Right cardiac atrium (tissue), 5 donors: ENCODE measurements at places on chromosomes 12 and 14. TPM values are rescaled to one million over a fixed set of nuclear protein-coding genes. Genes with fewer than 3 reads are reported as not detected.

The GPR84 gene
- 0.20 TPM for polyA plus RNA-seq

The PROX2 gene
- not detected for polyA plus RNA-seq

The AQP6 gene
- 0.32 TPM for polyA plus RNA-seq

The HSPB8 gene
- 567 TPM for polyA plus RNA-seq

The CLEC4D gene
- polyA plus RNA-seq = not detected

The KCNJ8 gene
- polyA plus RNA-seq = 25.7 TPM

The KRT82 gene
- polyA plus RNA-seq = not detected

The C12orf50 gene
- polyA plus RNA-seq = not detected

DNA sequence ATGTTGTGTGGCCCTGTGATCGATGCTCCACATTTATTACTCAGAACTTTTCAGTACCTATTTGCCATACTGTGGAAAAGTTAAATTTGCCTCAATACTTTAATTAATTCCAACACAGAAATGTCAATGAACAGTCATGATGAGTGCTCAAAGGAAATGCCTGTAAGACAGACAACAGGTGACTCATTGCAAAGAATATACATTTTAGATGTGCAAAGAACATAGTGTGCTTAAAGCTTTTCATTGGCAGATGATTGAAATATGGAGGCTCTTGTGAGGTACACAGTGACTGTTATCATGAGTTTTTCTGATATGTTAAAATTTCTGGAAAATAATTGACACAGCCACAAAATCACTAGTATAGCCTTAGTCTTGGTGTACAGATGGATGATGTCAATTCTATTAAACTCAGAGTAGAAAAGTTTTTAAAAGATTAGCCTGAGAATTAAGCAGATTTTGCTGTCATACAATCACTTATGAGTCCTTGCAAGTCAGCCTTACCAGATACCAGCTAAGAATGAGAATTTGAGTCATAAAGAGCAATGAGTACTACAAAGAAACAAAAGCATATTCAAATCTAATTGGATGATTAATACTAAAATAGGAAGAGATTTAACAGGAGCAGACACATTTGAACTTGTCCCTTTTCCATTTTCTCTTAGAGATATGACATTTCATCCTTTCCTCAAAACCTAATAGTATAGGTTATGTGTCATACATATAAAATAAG, 544.1 kb downstream of the KCNH5 start:
- no peak for DNase-seq

- no peak for DNase-seq
These were observed 14.0 kb downstream of the RTRAF start for GRCh38 chr14:52003324-52003723.

GRCh38 chr14:63308723-63309317, 9.9 kb downstream of the GPHB5 start:
- DNase-seq = no peak

DNA sequence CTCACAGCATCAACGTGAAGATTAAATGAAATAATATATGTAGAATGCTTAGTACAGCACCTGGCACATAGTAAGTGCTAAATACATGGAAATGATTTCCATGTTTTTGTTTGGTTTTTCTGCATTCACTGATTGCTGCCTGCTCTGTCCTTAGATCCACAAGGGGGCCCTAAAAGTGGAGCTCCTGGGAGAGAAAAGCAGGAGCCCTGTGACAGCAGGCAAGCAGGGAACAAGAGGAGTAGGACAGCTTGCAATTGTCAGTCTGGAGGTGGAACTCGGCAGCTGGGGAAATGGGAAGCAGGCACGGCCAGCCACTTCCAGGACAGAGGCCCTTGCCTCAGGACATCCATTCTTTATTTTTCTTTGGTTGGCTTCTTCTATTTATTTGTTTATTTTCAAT, 292.9 kb downstream of the BMP4 start:
- DNase-seq = peak; percentile 18

DNA sequence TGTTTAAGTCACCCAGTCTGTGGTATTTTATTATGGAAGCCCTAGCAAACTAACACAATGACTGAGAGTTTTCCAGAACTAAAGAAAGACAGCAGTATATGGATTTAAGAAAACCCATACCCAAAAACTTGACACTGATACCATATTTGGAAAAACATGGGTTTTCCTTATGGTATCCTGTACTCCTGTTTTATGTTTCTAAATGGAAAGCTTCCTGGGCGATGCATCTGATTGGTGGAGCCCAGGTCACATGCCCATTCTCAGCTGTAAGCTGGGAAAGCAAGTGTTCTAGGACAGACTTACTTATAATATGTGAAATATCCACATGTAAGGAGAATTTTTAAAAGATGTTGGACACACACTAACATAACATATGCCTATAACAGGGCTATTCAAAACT, 4.5 kb upstream of the RNASE4 start:
- DNase-seq = peak; percentile 43

DNA sequence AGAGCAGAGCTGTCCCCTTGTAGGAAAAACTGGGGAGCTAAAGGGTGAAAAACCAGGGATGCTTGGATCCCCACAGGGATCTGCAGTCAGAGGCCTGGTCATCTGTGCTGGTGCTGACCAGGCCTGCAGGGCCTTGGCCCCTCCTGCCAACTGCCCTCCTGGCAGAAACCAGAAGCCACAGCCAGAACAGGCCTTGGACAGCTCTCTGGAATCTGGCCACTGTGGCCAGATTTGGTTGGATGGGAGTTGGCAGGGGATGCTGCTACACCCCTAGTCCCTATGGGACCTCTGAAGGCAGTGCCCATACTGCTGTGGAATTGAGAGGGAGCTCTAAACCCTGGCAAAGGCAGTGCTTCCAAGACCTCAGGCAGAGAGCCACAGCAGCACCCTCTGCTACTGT, 9.2 kb upstream of the GPX2 start:
- peak; percentile 48 for DNase-seq

DNA sequence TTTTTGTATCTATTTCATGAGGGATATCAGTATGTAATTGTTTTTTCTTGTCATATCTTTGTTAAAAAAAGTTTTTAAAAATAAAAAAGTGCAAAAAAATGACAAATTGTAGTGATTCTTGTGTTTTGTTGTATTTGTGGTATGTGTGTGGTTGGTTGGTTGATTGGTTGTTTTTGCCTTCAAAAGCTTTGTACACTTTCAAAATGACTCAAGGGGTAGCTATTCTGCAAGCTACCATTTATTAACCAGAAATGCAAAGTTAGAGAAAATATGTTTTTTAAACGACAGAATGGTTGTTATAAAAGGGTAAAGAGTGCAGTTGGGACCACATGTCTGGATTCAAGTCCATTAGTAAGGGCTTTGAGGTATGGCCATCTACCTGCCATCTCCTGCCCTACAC, 119.3 kb downstream of the SLC35F4 start:
- no peak for DNase-seq

GRCh38 chr14:76880449-76880848, 54.2 kb downstream of the LRRC74A start:
- DNase-seq = no peak

DNA sequence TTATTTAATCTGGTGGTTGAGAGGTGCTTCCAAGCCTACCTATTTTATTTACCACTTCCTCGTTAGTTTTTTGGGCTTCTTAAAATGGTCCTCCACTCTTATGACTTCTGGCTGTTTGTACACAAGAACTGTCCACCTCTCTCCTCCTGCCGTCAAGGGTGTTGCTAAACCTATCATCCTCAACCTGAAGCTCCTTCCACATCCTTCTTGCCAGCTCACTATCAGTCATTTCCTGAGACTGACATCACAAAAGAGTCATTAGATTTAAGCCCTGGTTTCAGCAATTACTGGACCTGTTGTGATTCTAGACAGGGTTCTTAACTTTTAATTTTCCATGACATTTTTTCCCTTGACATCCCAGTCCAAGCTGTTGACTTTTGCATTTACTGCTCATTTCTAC, 91.9 kb downstream of the BICD1 start:
- DNase-seq = no peak

- no peak for DNase-seq
These were observed 751.3 kb downstream of the SLC6A15 start for GRCh38 chr12:84161296-84161695.

DNA sequence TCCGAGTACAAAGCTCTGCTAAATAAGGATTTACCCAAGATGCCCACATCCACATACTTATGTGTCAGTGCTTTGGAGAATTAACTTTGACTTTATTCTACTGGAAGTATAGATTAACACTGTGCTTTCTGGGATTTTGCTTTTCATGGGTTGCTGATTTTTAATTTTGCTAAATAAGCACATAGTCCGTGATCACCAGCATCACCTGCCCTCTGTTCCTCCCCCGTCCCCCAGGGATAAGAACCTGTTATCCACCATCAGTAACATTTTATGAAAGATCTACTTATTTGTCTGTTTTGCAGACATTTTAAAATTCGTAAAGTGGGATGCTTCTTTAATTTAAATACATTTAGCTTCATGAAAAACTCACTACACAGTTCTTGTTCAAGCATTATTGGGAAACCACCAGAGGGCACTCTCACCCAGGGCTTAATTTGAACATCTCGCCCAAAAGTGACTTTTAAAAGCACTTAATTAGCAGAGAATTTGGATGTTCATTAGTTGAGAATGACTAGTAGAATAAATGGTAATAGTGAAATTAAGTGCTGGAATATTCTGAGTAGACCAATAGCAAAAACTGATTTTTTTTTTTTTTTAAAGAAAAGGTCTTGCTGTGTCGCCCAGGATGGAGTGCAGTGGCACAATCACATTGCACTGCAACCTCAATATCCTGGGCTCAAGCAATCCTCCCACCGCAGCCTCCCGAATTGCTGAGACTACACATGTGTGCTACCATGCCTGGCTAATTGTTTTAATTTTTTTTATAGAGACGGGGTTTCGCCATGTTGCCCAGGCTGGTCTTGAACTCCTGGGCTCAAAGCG, 35.7 kb downstream of the MRPL42 start:
- DNase-seq = no peak

DNA sequence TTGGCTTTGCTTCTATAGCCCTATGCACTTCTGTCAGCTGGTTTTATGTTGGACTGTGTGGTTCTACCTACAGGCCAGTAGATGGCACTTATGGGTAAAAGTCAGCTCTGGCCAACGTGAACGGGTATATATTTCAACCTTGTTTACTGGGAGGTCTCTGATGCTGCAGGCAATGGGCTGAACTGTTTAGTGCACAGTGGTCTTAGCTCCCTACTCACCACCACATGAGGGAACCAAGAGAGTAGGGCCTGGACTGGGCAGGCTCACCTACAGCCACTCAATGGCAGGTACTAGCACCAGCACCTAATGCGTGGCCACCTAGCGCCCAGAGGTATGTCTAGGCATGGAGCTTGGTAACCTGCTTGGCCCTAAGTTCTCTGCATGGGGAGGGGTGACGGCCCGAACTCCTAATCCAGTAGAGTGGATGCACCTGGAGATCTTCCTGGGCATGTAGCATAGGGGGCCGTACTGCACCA, 481.8 kb downstream of the TMEM117 start:
- DNase-seq = no peak

GRCh38 chr12:111789779-111790178, 23.0 kb downstream of the ALDH2 start:
- no peak for DNase-seq

DNA sequence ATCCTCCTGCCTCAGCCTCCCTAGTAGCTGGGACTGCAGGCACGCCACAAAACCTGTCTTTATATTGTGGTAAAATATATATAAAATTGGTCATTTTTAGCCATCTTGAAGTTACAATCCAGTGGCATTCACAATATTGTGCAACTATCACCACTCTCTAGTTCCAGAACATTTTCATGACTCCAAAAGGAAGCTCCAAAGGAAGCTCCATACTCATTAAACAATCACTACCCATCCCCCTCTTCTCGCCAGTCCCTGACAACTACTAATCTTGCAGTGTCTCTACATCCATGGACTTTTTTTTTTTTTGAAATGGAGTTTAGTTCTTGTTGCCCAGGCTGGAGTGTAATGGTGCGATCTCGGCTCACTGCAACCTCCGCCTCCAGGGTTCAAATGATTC, 3.1 kb downstream of the GCH1 start:
- DNase-seq = no peak

DNA sequence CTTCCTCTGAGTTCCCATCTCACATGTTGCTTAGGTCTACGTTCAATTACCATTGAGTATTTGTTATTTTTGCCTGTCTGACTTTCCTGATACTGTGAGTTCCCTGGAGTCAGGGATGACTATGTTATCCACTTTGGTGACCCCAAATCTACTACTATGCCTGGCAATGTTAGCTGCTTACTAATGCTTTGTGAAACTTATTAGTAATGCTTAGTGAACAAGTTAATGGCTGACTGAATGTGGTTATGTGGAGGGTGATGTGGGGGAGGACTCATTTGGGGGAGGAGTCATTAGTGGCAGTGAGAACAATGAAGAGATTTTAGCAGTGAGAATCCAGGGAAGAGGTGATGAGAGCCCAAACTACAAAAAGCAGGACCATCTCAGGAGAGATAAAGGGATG, 121.6 kb downstream of the KTN1 start:
- no peak for DNase-seq

- no peak for DNase-seq
These were observed 65.3 kb downstream of the PRIMA1 start for GRCh38 chr14:93723001-93723400.
